ENCODE measurements at places on chromosomes 2 and 18. TPM values are rescaled to one million over a fixed set of nuclear protein-coding genes. Genes with fewer than 3 reads are reported as not detected.

The RNF144A gene
- 21.4 TPM for total RNA-seq

The AFF3 gene
- total RNA-seq: 14.4 TPM

The GALNT14 gene
- total RNA-seq: not detected

The PTPN4 gene
- total RNA-seq: 128 TPM

The SLC38A11 gene
- 1.6 TPM for total RNA-seq

The EML6 gene
- total RNA-seq: 2.2 TPM

The WDR43 gene
- total RNA-seq: 84.3 TPM

The CIB4 gene
- total RNA-seq: not detected

The HDAC4 gene
- 79.0 TPM for total RNA-seq

GRCh38 chr18:42611134-42611533, 504.4 kb downstream of the RIT2 start:
- no peak for DNase-seq
- no peak overlapping the region for H3K27ac ChIP-seq
- no peaks in the 10 kb centered on the region for H3K4me1 ChIP-seq

GRCh38 chr2:204325468-204325867, 219.8 kb upstream of the PARD3B start:
- H3K27me3 ChIP-seq: peaks cover 61% of the 10 kb centered on the region
- peaks cover 3% of the 10 kb centered on the region for H3K36me3 ChIP-seq
- H3K4me1 ChIP-seq: peaks cover 6% of the 10 kb centered on the region
- DNase-seq: peak; percentile 43
- no peak overlapping the region for H3K4me3 ChIP-seq
- no peak overlapping the region for H3K27ac ChIP-seq

- H3K4me1 ChIP-seq: peaks cover 2% of the 10 kb centered on the region
- H3K4me3 ChIP-seq: no peak overlapping the region
- H3K36me3 ChIP-seq: peaks cover 5% of the 10 kb centered on the region
Observed at GRCh38 chr2:232637866-232638583, 4.6 kb downstream of the EFHD1 start.

DNA sequence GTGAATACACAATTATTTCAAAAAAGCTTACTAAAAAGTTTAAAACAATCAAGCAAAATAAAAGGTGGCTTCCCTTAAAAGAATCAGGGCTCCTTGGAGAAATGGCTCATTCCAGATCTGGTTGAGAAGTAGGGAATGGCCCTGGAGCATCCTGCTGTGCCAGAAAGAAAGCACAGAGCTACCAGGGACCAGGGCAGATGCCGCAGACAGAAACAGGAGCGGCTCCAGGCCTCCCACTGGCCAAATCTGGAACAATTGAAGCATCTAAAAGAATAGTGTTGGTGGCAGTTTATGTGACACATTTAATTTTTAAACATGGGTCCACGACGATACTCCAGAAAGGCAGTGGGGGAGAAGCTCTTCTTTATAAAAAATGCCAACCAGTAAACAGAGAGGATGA, 75.5 kb downstream of the GBX2 start:
- H3K27me3 ChIP-seq: no peaks in the 10 kb centered on the region
- no peaks in the 10 kb centered on the region for H3K36me3 ChIP-seq
- no peaks in the 10 kb centered on the region for H3K4me1 ChIP-seq
- H3K4me3 ChIP-seq: no peak overlapping the region
- DNase-seq: no peak

GRCh38 chr2:10220902-10221391, 81.8 kb upstream of the HPCAL1 start:
- no peak overlapping the region for H3K4me3 ChIP-seq
- H3K27me3 ChIP-seq: peaks cover 6% of the 10 kb centered on the region
- H3K36me3 ChIP-seq: no peaks in the 10 kb centered on the region
- H3K4me1 ChIP-seq: no peaks in the 10 kb centered on the region

DNA sequence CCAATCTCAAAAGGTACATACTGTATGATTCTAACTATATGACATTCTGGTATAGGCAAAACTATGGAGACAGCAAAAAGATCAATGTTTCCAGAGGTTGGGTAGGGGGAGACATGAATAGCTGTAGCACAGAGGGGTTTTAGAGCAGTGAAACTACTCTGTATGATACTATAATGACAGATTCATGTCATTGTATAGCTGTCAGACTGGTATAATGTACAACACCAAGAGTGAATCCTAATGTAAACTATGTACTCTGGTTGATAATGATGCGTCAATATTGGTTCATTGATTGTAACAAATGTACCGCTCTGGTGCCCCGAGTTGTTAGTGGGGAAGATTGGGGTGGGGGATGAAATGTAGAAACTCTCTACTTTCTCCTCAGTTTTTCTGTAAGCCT, 172.4 kb upstream of the SPOPL start:
- H3K4me3 ChIP-seq: no peak overlapping the region
- no peaks in the 10 kb centered on the region for H3K27me3 ChIP-seq
- no peaks in the 10 kb centered on the region for H3K4me1 ChIP-seq
- H3K27ac ChIP-seq: no peak overlapping the region
- no peak for DNase-seq

GRCh38 chr18:40413160-40413559, 1541.9 kb upstream of the PIK3C3 start:
- H3K4me1 ChIP-seq: no peaks in the 10 kb centered on the region
- no peak overlapping the region for H3K4me3 ChIP-seq
- no peaks in the 10 kb centered on the region for H3K27me3 ChIP-seq
- H3K27ac ChIP-seq: no peak overlapping the region
- H3K36me3 ChIP-seq: no peaks in the 10 kb centered on the region

GRCh38 chr2:65488527-65488926, 56.1 kb upstream of the SPRED2 start:
- DNase-seq: no peak
- peaks cover 24% of the 10 kb centered on the region for H3K27me3 ChIP-seq
- no peak overlapping the region for H3K27ac ChIP-seq
- H3K4me3 ChIP-seq: no peak overlapping the region
- no peaks in the 10 kb centered on the region for H3K4me1 ChIP-seq

- H3K27me3 ChIP-seq: no peaks in the 10 kb centered on the region
- H3K4me1 ChIP-seq: peaks cover 21% of the 10 kb centered on the region
- H3K36me3 ChIP-seq: peaks cover 30% of the 10 kb centered on the region
- no peak overlapping the region for H3K4me3 ChIP-seq
- DNase-seq: no peak
- H3K27ac ChIP-seq: peak overlapping the region; percentile 81
Observed at GRCh38 chr2:74671479-74671878, 17.4 kb downstream of the SEMA4F start.

DNA sequence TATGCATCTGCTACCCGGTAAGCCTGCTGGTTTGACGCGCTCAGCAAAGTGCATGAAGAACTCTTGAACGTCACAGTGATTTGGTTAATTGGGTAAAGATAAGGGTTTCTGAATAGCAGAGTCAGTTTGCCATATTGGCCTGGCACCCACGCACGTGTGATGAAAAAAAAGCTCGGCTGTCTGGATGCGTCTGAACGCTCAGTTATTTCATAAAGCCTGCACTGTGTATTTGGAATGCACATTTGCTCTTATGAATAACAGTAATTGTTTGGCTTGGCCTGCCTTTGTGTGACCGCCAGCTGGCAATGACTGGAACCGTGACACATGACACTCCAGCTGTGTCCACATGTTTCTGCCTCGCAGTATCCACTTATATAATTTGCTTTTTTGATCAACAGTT, 129.2 kb upstream of the MEIS1 start:
- DNase-seq: no peak
- no peak overlapping the region for H3K4me3 ChIP-seq

DNA sequence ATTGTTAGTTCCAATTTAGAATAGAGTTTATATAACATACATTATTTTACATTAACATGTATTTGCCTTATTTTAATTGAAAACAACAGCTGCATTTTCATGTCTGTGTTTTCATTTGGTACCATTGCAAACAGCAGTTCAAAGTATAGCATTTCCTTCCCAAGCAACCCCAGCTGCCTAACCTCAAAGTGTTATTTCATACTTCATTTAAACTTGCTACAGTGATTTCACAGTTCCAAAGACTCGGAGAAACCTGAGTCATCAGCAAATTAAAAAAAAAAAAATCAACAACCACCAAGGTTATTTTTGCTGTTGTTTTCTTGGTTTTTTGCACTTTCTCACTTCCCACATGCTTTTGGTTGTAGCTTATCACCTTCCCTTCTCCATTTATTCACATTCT, 236.5 kb upstream of the SPHKAP start:
- no peaks in the 10 kb centered on the region for H3K36me3 ChIP-seq
- H3K27me3 ChIP-seq: no peaks in the 10 kb centered on the region
- DNase-seq: no peak

DNA sequence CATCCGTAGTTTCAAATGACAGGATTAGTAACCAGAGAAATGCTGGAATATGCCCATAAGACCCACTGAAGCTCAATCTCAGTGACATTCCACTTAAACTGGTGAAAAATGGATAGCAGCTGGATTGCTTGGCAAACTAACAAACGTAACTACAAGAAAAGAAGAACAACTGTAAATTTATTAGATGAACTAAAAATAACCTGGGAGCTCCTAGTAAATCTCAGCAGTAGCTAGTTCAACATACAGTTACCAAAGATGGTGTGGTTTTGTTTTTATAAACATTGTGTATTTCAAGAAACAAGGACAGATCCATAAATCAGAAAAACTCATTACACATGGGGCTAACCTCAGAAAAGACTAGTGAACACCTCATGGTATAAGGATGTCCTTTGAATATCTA, 531.9 kb downstream of the XIRP2 start:
- H3K36me3 ChIP-seq: no peaks in the 10 kb centered on the region
- H3K27ac ChIP-seq: no peak overlapping the region
- H3K27me3 ChIP-seq: no peaks in the 10 kb centered on the region
- H3K4me3 ChIP-seq: no peak overlapping the region
- H3K4me1 ChIP-seq: no peaks in the 10 kb centered on the region
- DNase-seq: no peak

- no peaks in the 10 kb centered on the region for H3K4me1 ChIP-seq
- no peak overlapping the region for H3K4me3 ChIP-seq
- no peak overlapping the region for H3K27ac ChIP-seq
- DNase-seq: no peak
Observed at GRCh38 chr2:19187323-19188020, 171.0 kb downstream of the OSR1 start.

- no peak for DNase-seq
- peaks cover 16% of the 10 kb centered on the region for H3K4me1 ChIP-seq
- H3K27ac ChIP-seq: peak overlapping the region; percentile 96
- no peaks in the 10 kb centered on the region for H3K36me3 ChIP-seq
- H3K4me3 ChIP-seq: peak overlapping the region; percentile 94
Observed at GRCh38 chr18:5237083-5237722, 40.1 kb upstream of the AKAIN1 start.
